ENCODE measurements at places on chromosomes 6 and 20.
A peak's percentile ranks its signal among the peaks of the same experiment; 100 is the strongest.

GRCh38 chr20:19976595-19977372 lies 40.4 kb upstream of the NAA20 start:
- DNase-seq: no peak

DNA sequence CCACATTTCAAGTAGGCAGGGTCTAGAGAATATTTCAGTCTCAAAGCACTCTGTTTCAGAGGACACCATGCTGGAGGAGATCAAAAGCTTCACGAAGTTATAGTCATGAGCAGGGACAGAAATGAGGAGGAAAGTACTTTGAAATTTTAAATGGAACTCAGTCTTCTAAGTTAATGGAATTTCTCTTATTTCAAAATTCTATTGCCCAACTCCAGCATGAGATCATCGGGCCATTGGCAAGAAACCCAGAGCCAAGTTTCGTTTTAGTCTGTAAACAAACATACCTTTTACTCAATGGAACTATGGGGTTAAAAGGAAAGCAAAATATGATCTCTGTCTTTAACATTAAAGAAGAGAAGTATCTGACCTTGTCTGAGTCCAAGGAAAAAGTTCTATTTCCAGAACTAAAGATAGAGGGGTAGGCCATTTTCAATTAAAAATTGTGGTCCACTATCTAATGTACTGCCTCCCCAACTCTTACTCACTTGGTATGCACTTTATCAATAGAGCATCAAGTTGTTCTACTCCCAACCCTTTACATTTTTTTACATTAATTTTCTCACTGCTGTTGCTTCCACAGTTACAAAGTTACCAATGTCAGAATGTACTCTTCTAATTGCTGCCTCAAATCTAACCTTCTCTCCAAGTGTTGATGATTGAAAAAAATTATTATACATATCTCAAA lies 235.3 kb upstream of the NRSN1 start:
- DNase-seq: no peak

- no peak for DNase-seq
These were observed 160.2 kb downstream of the GMPR start for GRCh38 chr6:16398587-16398986.

- DNase-seq: no peak
These were observed 97.4 kb downstream of the BANF2 start for GRCh38 chr20:17797161-17797560.

DNA sequence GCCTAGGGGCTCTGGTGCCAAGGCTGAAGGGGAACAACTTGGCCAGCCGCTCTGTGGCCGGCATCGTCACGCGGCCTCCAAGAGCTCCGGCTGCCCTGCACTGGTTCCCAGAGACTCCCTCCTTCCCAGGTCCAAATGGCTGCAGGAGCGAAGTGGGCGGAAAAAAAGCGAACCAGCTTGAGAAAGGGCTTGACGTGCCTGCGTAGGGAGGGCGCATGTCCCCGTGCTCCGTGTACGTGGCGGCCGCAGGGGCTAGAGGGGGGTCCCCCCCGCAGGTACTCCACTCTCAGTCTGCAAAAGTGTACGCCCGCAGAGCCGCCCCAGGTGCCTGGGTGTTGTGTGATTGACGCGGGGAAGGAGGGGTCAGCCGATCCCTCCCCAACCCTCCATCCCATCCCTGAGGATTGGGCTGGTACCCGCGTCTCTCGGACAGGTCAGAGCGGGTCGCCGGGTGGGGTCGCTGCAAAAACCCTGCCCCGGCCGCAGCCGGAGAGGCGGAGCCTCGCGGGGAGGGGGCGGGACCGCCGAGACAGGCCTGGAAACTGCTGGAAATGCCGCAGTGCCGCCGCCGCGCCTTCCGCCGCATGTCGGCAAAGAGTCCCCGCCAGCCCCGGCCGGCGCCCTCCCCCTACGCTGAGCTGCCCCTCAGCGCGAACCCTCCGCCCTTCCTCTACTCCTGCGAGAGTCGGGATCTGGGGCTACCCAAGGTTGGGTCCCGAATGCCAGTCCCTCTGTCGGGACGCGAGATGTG lies 814 bp upstream of the HSP90AB1 start:
- no peak for DNase-seq

- DNase-seq: no peak
These were observed 41.9 kb downstream of the UTRN start for GRCh38 chr6:144327081-144327480.

GRCh38 chr6:19998541-19998940 lies 161.4 kb downstream of the ID4 start:
- peak; percentile 30 for DNase-seq

GRCh38 chr20:615514-615913 lies 5.4 kb upstream of the TCF15 start:
- DNase-seq: no peak

DNA sequence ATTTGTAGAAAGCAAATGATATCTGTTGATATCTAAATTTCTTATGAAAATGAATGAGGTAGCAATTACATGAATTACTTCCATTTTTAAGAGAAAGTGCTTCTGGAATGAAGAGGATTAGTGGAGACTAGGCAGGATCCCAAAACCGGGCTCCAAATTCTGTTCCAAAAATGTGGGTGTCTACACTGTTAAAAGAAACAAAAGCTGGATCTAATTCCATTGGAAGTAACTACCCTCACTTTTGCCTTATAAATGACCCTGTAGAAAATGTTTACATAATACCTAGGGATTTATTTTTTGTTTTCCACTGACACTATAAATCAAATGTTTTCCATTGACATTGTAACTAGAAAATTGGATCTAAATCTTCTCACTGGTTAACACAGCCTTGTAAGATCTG lies 454.9 kb upstream of the JARID2 start:
- DNase-seq: no peak

DNA sequence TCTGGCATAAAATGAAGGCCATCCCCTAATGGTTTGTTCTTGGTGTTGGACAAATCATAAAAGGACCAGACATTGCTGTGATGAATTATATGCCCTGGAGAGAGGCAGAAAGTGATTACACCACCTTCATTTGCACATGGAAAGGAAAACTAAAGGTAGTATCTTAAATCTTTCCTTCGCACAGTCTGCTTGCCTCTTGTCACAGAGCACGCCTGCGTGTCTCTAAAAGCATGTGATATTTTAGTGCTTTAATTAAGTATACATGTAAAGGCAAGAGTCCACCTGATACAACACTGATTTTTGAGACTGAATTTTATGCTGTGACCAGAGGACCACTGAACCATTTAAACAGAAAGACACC lies 28.8 kb upstream of the PLAGL1 start:
- no peak for DNase-seq

GRCh38 chr6:159427335-159427734 lies 258.1 kb downstream of the FNDC1 start:
- no peak for DNase-seq

- no peak for DNase-seq
These were observed 130.9 kb downstream of the FOXA2 start for GRCh38 chr20:22453244-22454080.

GRCh38 chr6:70563530-70563929 lies 3.2 kb upstream of the SDHAF4 start:
- no peak for DNase-seq

- no peak for DNase-seq
These were observed 80.6 kb upstream of the MBOAT1 start for GRCh38 chr6:20292905-20293304.

GRCh38 chr6:97594844-97595243 lies 311.8 kb upstream of the MMS22L start:
- DNase-seq: no peak

GRCh38 chr6:14520029-14520428 lies 402.5 kb downstream of the CD83 start:
- DNase-seq: no peak

- DNase-seq: no peak
These were observed 11.0 kb downstream of the SMPDL3A start for GRCh38 chr6:122799916-122800686.

DNA sequence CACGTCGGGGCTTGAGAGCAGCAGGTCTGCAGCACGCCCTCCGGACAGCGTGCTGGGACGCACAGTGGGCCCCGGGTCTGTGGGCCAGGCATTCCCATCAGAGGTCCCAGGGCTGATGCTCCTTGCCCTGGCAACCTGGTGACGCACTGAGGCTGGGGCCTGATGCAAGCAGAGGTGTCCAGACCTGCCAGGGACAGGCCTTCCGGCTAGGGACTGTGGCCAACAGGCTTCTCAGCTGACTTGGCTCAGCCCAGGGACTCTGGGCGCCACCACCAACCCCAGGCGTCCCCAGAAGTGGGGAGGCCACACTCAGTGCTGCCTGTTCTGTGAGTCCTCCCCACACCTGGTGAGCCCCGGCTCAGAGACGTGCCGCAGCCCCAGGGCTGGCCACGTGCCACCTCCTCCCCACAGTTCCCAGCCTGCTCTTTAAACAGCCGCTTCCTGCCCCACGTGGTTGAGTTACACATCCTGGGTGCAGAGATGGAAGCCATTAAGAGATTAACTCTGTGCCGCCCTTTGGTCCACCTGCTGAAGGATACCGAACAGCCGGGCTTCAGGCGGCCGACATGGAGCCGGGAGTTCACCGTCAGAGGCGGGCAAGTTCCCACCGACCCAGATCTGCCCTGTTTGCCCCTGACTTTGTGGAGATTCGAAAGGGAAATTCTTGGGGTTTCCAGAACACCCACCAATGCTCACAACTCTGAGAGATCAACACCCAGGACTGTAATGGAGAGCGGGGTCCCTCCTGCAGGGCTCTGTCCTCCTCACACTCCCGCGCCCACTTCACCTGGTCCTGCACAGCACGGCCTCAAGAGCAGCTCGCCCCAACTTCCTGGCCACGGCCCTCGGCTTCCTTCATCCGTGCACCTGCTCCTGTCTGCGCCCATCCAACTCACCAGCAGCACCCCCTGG lies 37.6 kb upstream of the ZBP1 start:
- DNase-seq: no peak

GRCh38 chr6:45265246-45265645 lies 62.9 kb upstream of the RUNX2 start:
- DNase-seq: no peak

- DNase-seq: no peak
These were observed 14.4 kb downstream of the MKKS start for GRCh38 chr20:10419550-10420133.

DNA sequence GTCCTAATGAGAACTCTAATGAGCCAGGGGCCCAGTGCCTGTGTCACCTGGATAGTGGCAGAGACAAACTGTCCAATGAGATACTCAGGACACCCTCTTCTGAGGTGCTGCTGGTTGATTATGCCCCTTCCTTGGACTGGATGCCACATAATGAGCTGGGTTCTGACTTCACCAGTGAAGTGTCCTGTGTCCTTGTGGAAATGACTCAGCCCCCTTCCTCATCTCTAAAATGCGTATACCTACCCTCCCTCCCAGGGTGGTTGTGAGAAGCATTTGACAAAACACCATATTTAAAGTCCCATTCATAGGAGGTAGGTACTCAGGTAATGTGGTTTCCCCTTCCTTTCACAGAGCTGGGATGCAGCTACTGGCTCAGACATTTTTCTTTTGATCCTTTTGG lies 28.4 kb upstream of the RNF24 start:
- DNase-seq: no peak

DNA sequence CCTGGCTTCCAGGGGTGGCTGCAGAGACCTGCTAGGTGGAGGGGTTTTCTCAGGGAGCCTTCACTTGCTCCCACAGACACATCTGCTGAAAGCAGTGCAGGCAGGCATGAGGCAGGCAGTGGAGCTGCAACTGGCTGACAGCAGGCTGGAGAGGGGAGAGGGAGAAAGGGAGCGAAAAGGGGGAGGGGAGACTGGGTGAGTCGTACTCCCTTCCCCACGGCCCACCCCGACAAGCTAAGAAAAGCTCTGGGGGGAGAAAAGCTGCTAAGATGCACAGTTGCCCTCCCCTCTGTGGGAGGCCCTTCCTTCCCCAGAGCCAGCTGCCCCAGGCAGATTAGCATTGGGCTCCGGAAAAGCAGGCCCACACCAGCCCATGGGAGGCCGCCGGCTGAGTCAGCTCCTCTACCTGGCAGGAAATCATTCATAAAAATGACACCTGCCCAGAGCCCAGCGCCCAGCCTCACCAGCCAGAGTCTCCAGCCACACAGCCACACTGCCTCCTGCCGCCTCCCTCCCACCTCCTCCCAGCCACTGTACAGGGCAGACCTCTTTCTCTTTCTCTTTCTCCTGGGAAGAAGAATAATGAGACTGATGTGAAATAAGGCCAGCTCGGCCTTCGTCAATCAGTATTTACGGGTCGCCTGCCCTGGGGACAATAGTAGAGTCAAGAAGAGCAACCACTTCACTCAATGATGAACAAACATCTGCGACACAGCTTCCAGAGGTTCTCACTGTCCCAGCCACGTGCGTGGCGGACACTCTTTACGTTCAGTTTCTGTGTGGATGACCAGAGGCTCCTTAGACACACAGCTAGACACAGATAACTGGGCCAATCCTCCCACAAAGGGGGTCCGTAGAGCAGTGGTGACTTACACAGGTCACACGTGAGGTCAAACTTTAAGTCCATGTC lies 7.7 kb upstream of the C20orf203 start:
- DNase-seq: no peak

GRCh38 chr6:7431674-7432390 lies 42.2 kb downstream of the RIOK1 start:
- no peak for DNase-seq

- DNase-seq: no peak
These were observed 1010.8 kb upstream of the EYS start for GRCh38 chr6:66717801-66718200.

- DNase-seq: no peak
These were observed 34.6 kb upstream of the SPACA1 start for GRCh38 chr6:88013015-88013414.

DNA sequence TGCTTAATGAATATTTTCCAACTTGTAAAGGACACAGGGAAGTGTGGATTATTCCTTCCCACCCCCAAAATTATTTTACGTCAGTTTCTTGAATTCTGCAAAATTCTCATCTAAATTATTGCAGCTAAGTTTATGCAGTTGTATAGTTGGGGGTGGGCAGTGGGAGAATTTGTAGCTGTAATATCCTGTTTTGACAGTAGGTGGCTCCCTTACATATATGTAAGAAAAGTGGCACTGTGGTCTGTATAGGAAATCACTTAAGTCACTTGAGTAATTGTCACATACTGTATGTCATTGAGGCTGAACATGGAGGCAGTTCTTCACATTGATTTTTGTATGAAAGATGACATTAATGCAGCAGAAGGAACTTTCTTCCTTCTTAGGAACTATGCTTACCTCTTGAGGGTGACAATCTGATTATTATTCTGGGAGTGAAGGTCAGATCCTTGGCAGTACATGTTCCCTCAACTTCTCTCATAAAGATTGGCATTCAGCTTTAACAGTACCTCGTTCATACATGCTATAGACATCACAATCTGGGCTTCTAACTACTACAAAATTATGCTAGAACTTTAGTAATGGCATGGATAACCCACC lies 14.6 kb upstream of the CFAP206 start:
- DNase-seq: peak; percentile 41

DNA sequence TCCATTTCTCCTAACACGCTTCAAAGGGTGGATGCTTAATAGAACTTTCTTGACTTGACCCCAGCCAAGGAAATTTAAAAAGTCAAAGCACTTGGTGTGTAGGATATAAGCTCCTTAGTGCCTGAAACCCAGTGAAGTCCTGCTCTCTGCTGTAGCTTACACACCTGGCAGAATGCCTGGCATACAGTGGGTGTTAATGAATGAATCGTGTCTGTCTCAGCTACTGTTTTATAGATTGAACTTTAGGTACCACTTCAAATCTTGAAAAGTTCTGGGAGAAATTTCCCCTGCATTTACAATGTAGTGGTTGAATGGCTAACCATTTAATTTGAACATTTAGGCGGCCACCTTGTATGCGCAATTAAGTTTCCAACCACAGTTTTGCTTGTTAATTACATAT lies 70.5 kb upstream of the ZNF217 start:
- no peak for DNase-seq

Measured in NCI-H187 treated with DMSO at 0.1 percent for 48 hours (cell line).